Cerebellum (tissue), 4 donors: ENCODE measurements at places on chromosomes 7 and 10. TPM values are rescaled to one million over a fixed set of nuclear protein-coding genes. Genes with fewer than 3 reads are reported as not detected.
A peak's percentile ranks its signal among the peaks of the same experiment; 100 is the strongest.

- DNase-seq, result no peak
Measured at GRCh38 chr7:18503126-18503866, 7.7 kb downstream of the HDAC9 start.

BTBD16 gene
- not detected for total RNA-seq

DNA sequence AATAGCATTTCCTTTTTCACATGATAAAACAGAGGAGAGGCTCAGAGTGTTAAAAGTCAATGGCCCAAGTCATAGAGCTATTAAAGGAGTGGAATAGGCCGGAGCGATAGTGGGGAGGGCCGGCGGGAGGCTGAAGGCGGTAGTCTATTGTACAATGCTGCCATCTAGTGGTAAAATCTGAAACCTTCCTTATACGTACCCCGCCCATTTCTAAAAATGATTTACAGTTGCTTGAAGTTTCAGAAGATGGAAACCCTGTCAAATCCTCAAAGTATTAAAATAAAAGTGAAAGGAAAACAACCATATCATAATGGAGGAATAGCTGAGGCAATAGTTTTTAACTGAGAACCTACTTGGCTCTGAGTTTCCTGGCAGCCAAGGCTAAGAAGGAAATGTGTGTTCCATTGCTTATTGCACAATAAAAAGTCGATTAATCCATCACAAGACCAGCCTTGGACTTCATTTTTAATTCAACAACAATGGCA is 209.1 kb downstream of the CCSER2 start:
- DNase-seq, result peak; percentile 77

- no peak for DNase-seq
Measured at GRCh38 chr10:55668326-55668922, 692.6 kb downstream of the ZWINT start.

GRCh38 chr7:29565982-29566746 is 2.5 kb downstream of the PRR15 start:
- DNase-seq, result no peak

SRGN gene
- total RNA-seq, result 12.3 TPM

FANK1 gene
- total RNA-seq, result 4.4 TPM

EGR2 gene
- 0.18 TPM for total RNA-seq

DNA sequence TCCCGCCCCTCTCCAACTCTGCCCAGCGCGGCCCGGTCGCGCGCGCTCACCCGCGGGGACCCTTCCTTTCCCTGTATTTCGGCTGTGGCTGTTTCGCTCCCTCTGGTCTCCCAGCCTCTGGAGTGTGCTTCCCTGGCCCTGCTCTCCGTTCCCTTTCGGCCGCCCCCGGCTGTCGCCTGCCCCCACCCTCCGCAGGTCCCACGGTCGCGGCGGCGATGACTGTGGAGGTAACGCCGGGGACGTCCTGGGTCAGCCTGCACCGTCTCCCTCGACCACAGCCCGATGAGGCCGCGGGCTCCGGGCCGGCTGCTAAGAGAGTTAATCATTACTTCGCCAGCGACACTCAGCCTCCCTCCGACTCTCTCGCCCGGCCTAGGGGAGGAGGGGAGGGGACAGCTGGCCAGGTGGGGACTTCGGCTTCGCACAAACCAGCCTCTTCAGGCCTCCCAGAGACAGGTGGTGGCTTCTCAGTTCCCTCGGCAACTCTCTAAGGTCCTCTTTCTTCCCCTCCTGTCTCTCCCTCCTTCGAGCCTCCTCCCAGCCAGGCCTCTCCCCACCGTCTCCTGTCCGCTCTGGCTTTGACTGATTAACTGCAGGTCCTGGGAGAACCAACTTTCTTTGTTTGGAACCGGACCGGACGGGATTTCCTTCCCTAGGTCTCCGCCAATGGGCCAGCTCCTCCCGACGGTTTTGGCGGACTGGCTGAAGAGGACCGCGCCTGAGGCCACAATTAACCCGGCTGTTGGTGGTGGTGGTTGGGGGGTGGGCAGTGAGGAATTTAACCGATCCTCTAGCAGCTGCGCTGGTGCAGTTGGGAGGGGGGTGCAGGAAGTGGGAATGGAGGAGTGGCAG is 5.6 kb upstream of the PAX2 start:
- no peak for DNase-seq

DNA sequence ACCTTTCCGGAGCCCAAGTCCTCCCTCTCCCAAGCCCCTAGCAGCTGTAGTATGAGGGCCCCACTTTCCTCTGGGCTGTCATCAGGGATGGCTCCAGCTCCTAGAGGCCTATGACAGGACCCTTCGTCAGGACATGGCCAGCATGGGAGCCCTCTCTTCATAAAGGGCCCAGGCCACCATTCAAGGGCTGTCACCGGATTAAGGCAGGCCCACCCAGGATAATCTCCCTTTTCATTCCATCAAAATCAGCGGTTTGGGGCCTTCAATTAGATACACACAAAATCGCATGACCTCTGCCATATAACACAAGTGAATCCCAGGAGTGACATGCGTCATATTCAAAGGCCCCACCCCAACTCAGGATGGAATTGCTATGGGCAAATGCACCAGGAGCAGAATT is 12.2 kb upstream of the GDF10 start:
- no peak for DNase-seq

- DNase-seq, result peak; percentile 20
Measured at GRCh38 chr7:38748056-38748610, 117.0 kb upstream of the AMPH start.

GRCh38 chr7:4856336-4857057 is 5.3 kb downstream of the PAPOLB start:
- no peak for DNase-seq

DNA sequence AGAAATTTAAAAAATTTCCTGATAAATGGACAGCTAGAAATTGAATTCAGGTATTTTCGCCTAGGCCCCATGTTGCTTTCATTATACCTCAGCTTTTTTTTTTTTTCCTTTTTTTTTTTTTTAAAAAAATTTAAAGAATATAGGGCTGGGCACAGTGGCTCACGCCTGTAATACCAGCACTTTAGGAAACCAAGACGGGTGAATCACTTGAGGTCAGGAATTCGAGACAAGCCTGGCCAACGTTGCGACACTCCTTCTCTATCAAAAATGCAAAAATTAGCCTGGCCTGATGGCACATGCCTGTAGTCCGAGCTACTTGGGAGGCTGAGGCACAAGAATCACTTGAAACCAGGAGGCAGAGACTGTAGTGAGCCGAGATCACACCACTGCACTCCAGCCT is 334.0 kb downstream of the SORCS1 start:
- no peak for DNase-seq

ATP6V1F gene
- total RNA-seq, result 58.4 TPM

DNA sequence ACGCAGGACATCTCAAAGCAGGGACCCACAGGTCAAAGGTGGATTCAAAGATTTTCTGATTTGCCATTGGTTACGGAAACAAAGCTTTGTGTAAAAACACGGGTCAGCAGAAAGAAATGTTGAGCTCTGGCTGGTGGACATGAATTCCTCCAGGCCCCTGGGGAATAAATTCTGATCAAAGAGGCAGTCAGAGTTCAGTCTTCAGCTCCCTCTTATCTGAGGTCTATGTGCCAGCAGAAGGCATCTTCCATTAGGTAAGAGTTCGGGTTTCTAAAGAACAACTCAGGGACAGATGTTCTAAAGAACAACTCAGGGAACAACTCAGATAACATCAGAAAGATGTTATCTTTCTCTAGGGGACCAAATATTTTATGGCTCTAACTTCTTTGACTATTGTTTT is 64.9 kb upstream of the PALS2 start:
- no peak for DNase-seq

- no peak for DNase-seq
Measured at GRCh38 chr10:121771966-121772365, 155.9 kb downstream of the ATE1 start.

DNA sequence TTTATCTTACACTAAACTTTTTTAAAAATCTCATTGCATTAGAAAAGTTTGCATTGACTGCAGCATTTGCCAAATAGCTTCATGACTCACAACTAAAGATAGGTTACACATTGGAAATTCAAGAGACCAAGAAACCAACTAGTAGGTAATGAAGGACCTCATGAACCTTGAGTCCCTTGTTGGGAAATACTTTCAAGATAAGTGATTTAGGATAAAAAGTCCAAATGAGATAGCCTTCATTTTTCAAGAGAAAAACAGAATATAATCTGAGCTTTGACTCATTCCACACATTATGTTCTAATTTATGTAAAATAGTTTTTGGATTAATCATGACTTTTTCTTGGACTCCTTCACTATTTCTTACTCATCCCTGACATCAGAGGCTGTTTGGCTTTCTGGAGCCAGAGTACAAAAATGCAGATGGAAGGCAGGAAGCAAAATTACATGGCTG is 13.1 kb upstream of the LIPF start:
- no peak for DNase-seq

DNA sequence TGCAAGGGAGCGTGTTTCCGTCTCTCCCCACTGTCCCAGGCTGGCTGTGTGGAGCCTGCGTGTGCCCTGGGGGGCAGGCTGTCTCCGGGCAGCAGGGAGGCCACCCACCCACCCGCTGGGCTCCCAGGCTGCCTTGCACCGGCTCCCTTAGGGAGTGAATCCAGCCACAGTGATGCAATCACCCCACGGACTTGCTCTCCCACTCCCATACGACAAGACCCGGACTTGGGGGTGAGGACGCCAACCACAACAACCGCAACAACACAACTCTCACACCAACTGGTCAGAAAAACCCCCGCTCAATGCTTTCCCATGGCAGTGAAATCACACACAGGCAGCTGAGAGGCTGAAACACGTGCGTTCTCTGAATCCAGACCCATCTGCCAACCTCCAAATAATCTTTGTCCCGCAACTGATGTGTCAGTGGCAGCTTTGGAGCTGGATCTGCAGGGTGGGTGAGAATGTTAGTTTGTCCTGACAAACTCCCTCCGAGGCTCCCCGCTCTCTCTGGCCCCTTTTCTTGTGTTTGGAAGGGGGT is 62.7 kb upstream of the DDC start:
- no peak for DNase-seq

- no peak for DNase-seq
Measured at GRCh38 chr7:66310620-66311019, 105.5 kb downstream of the TPST1 start.

GALNT17 gene
- 41.3 TPM for total RNA-seq

- DNase-seq, result no peak
Measured at GRCh38 chr7:112537822-112538387, 57.1 kb downstream of the LSMEM1 start.

- peak; percentile 68 for DNase-seq
Measured at GRCh38 chr7:123652406-123652805, 3.3 kb upstream of the LMOD2 start.

GRCh38 chr7:139104091-139104450 is 5.4 kb downstream of the ZC3HAV1 start:
- DNase-seq, result no peak

SMNDC1 gene
- total RNA-seq, result 14.0 TPM

DNA sequence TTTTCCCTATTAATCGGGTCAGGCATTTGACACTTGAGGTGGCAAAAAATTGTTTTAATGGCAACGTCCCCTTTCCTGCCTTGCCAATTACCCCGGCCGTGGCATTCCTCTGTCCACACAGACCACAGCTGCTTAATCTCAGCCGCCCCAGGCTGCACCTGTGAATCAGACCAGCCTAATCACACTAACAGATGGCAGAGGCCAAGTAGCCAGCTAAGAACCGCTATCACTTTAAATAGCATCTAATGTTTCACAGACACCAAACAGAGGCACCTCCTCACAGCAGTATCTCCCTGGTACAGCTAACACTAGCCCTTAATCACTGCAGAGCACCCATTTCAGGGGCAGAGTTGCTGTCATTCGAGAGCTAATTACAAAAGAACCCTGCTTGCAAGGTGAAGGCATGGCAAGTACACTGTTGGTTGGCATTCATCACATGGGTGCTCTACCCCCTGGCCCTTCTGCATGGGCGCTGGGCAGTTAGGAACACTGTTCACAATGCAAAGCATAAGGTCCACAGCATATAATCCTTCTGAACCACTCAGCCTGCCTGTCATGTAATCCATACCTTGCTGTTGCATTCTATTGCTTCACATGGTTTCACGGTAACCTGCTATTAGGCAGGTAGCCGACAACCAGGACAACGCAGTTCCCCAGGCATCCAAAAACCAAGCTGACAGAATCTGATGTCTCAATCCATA is 38.8 kb downstream of the FGFR2 start:
- DNase-seq, result no peak

KLF14 gene
- total RNA-seq, result not detected

DNA sequence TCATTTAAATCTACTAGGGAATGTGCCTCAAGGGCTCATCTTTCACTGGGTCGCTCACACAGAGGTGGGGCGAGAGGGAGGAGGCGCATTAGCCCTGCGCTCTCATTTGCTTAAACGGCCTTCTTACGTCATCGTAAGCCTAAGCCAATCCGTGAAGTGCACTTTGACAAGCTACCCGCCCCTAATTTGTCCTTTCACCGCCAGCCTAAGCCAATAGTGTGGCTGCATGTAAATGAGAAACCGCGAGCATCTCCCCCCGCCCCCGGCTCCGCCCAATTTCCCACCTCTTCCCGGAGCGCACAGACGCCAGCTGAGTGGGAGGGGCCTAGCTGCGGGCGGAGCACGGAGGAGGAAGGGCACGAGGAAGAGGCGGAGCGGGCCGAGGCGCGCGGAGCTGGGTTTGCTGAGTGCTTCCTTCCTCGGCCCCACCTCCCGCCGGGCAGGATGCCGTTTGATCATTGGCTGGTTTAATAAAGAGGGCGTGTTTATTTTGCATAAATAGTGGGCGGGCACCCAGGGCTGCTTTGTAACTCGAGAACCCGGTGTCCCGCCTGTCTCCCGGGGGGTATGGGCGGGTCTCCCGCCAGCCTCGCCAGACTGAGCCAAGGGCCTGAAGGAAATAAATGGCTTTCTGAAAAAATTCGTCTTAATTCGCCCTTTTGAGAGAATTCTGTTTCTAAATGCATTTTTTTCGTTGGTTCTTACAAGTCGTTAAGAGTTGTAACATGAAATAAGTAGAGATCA is 289.6 kb upstream of the NFE2L3 start:
- DNase-seq, result no peak

SMKR1 gene
- total RNA-seq, result 2.2 TPM

MBL2 gene
- total RNA-seq, result not detected

ANXA8L1 gene
- total RNA-seq, result not detected

- DNase-seq, result no peak
Measured at GRCh38 chr10:132684164-132684891, 101.6 kb downstream of the NKX6-2 start.

DNA sequence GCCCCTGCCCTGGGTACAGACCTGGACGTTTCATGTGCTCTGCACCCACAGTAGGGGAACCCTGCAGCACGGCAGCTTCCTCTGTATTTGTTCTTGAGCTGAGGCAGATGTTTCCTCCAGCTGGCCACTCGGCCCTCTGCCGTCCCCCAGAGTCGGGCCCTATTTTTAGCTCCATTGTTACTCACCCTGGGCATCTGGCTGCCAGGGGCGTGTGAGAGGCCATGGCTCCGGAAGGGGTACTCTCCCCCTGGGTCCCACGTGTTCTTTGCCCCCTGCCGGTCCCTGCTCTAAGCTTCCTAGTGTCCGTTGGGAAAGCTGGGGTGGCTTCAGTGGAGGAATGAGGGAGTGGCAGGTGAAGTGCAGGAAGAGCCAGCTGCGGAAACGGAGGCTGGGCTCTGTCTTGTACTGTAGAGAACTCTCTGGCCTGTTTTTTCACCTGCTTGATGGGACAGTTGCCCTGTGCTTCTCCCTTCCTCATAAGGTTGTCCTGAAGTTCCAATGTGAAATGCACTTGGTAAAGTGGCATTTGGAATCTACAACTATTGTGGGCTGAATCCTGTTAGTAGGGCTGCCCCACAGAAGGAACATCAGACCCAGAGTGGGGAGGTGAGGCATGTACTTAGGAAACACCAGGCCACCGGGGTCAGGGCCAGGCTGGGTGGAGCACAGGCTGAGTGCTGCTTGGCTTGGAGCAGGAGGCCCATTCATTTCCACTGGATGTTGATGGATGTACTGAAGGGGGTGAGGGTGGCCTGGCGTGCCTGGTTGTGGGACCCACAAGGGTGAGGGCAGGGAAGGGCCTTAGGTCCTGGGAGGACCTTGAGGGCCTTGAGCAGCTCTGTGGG is 30.6 kb downstream of the PALD1 start:
- no peak for DNase-seq

GRCh38 chr7:51279391-51280023 is 37.1 kb downstream of the COBL start:
- DNase-seq, result no peak
